Heart left ventricle (tissue), 16 donors: ENCODE measurements at places on chromosomes 11 and 22. TPM values are rescaled to one million over a fixed set of nuclear protein-coding genes. Genes with fewer than 3 reads are reported as not detected.

DNA sequence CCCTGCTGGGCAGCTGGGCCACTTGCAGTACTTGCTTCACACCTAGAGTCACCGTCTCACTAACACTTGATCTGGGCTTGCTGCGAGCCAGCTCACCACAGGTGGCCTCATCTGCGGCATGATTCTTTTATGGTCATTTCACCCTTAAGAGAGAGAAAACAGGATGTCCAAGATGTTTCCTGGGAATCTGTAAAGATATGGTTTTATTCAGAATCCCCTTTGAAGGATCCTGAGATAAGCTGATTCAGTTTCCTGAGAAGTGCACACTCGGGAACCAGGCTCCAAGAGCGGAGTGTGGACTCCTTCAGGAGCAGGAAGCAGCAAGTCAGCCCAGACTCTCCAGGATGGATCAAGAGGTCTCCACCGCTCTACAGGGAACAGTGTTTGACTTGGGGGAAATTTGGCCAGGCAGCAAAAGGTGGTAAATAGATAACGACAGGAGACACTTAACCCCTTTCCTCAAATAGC, 21.8 kb upstream of the TP53AIP1 start:
- no peaks in the 10 kb centered on the region for H3K27me3 ChIP-seq
- no peak for DNase-seq
- no peaks in the 10 kb centered on the region for H3K4me1 ChIP-seq
- H3K27ac ChIP-seq: no peak overlapping the region
- H3K4me3 ChIP-seq: no peak overlapping the region
- H3K36me3 ChIP-seq: peaks cover 7% of the 10 kb centered on the region

DNA sequence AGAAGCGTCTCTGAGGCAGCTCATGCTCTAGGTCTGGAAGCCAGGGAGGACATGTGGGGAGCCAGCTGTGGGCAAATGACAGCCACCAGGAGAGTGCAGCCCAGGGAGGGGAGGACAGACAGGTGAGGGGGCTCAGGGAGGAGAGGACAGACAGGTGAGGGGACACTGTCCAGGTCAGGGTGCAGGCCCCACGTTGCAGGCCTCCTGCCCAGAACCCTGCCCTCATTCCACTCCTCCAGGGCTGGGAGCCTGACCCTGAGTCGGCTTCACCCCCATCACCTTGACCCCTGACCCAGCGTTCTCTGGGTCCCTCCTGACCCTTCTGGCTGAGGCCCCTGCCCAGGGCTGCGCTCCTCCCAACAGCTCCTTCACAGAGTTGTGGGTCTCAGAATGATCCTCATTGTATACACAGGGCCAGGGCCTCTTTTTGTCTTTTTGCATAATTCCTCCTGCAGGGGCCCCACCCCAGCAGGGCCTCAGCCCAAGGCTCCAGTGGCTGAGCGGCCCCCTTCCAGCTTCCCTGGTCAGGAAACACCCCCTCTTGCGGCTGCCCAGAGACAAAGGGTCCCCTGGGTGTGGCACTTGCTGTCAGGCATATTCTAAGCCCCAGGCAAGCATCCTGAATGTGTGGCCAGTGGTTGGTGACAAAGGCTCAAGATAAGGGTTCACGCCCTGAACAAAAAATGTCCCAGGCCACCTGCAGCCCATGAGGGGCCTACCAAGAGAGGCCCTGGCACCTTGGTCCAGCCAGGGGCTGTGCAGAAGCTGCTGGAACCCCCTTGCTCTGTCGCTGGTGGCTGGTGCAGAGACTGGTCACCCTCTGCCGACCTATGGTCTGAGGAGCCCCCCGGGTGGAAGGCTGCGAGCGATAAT, 853.0 kb downstream of the BRD1 start:
- no peak overlapping the region for H3K4me3 ChIP-seq
- DNase-seq: no peak
- no peaks in the 10 kb centered on the region for H3K36me3 ChIP-seq
- H3K4me1 ChIP-seq: no peaks in the 10 kb centered on the region

DNA sequence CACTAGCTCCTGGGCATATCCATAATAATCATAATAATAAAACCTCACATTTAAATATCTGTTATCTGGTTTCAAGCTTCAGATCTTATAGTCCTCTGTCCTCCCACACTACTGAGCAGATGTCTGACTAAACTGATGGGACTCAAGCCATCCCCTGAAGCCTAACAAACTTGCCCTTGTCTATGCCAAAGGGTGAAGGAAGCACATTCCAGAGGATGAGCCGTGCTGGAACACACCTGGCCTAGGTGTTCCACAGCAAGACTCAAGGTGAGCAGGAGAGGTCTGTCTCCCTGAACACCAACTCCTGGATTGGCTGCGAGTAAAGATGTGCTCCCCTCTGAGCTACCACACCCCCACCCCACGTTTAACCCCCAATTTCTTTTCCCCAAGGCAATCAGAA, 14.7 kb downstream of the SCUBE2 start:
- H3K4me1 ChIP-seq: peaks cover 5% of the 10 kb centered on the region
- H3K27me3 ChIP-seq: no peaks in the 10 kb centered on the region
- H3K27ac ChIP-seq: no peak overlapping the region
- no peaks in the 10 kb centered on the region for H3K36me3 ChIP-seq

DNA sequence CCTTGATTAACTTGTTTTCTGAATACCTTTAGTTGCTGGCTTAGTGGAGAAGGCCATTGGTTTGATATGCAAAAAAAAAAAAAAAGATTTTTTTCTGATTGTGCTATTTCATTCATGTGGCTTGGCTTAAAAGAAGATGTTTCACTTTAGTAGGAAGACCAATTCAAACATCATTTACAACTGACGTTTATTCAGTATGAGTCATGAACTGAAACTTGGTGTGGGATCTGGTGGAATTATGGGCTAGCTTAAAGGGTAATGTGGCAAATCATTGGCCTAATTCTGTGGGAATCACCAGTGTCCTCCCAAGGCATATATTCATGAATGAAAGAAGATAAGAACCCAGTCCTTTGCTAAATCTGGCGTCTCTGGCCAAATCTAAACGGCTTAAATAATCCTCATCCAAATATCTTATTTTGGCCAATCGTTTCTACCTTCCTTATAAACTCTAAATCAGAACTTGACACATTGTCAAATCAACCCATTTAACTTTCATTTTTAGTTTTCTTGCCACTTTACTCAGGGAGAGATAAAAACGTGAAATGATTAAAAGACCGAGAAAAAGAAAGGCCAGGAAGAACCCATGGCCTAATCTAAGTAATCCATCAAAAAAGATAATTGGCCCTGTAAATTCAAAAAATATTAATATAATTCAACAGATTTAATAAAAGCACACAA, 77.0 kb downstream of the DDIAS start:
- DNase-seq: no peak
- peaks cover 15% of the 10 kb centered on the region for H3K36me3 ChIP-seq
- H3K27ac ChIP-seq: no peak overlapping the region
- no peak overlapping the region for H3K4me3 ChIP-seq

CHRM1 gene
- 0.08 TPM for total RNA-seq

CCDC15 gene
- total RNA-seq: 1.2 TPM

SIAE gene
- total RNA-seq: 72.9 TPM

- no peaks in the 10 kb centered on the region for H3K27me3 ChIP-seq
- no peak overlapping the region for H3K27ac ChIP-seq
- H3K36me3 ChIP-seq: no peaks in the 10 kb centered on the region
- H3K4me3 ChIP-seq: no peak overlapping the region
These were observed 9.0 kb upstream of the CYTH4 start for GRCh38 chr22:37273126-37273845.

SCN2B gene
- 22.0 TPM for total RNA-seq

GRCh38 chr11:95066716-95067038, at the start of gene SRSF8:
TSS of gene SRSF8 (plus strand) at chr11:95066919. CDS start at chr11:95067227, 308 bp downstream.
- H3K27me3 ChIP-seq: no peaks in the 10 kb centered on the region
- no peak for DNase-seq
- no peaks in the 10 kb centered on the region for H3K36me3 ChIP-seq
- H3K27ac ChIP-seq: peak within 1 kb of the TSS; percentile 97
